ENCODE measurements at places on chromosomes 3 and 15.

GRCh38 chr3:122055215-122055614 is at the start of gene CD86:
Gene CD86, plus strand, starts transcription at chr3:122055362. Its CDS starts 128 bp downstream, at chr3:122055490.
- no peak for DNase-seq

DNA sequence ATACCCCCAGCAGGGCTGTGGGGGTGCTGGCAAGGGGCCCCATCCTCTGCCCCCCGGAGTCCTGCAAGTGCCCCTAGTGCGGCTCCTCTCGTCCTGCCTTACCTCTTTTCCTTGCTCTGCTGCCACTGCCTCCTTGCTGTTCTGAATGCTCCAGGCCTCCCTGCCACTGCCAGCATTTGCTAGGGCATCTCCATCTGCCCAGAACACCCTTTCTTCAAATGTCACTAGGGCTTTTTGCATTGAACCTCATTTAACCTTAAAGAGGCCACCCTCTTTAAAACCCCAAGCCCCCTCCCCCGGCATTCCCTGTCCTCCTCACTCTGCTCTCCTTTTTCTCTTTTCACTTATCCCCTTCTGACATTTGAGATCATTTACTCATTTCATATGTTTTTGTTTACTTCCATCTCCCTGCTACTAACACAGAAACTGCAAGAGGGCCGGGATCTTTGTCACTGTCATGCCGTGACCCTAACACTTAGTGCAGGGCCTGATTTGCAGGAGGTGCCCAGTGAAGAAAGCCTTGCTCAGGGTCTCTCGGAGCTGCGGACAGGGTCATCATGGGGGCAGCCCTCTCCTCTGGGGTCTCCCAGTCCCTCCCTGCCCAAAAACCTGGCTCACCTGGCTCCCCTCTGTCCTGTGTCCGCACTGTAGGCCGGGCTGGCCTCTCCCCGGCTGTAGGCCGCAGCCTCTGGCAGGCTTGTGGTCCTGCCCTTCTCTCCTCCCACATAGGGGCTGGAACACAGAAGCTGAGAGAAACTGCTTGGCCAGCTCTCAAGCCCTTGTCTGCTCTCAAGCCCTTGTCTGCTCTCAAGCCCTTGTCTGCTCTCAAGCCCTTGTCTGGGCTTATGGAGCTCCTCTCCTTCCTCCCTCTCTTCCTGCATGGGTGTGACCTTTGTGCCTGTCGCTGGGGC is at the start of gene ACOX2:
Gene ACOX2 (minus strand): TSS at position 690 of the 911 bp plus-strand sequence. CDS start 2,084 bp downstream, outside the sequence.
- no peak for DNase-seq

DNA sequence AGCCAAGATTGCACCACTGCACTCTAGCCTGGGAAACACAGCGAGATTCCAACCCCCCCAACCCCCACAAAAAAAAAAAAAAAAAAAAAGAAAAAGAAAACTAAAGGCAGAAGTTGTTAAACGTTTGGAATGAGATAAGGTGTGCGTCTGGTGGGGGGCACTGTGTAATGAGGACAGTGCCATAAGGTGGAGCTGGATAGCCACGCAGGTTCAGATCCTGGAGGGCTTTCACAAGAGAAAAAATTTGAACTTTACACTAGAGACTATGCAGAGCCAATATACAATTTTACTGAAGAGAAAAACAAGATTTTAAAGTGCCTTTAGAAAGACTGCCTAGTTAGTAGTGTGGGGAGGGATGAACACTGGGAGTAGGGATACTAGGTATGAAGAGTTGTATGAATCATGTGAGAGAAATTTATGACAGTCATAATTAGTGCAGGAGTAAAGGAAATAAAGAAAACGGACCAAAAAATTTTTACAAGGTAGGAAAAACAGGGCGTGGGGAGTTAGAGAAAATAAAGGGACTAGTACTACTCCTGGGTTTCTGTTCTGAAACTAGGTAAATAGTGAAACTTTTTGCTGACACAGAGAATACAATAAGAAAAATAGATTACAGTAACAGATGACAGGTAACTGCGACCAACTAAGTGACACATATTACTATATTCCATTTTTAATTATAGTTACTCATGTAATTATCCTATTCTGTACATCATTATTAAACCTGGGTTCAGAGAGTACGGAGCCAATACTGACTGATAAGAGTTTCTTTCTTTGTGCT is 108.1 kb downstream of the PEAK1 start:
- DNase-seq, result no peak

GRCh38 chr3:128478576-128479506 is 12.2 kb upstream of the DNAJB8 start:
- no peak for DNase-seq

DNA sequence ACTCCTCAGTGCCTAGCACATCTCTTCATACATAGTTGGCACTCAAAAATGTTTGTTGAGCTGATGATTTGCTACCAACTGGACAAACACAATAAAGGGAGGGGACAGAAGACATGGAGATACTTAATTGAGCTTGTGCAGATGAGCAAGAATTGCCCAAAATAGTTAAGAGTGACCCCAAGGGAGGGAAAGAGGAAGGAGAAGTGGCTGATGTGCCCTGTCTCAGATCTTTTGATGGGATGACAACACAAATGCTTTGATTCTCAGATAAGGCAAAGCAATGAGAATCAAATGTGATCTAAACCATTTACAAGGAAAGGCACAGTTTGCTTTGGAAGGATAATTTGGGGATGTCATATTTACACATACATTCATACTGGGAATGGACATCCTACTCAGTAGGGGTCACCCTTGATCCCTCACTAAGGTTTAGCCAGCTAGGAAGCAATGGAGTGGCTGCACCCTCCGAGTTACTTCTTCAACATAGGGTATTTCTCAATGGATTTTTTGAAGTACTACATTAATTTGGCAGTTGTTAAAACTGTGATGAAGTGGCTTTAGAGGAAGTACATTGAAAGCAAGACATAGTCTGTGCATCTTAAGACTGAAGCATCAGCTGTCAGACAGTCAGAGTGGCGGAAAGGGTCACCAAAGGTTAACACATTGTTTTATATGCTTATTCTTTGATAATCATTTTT is 21.9 kb upstream of the SSR3 start:
- no peak for DNase-seq

GRCh38 chr3:139534455-139534812 is 5.1 kb downstream of the RBP1 start:
- DNase-seq, result no peak
